ENCODE measurements at places on chromosomes 16 and 17.

DNA sequence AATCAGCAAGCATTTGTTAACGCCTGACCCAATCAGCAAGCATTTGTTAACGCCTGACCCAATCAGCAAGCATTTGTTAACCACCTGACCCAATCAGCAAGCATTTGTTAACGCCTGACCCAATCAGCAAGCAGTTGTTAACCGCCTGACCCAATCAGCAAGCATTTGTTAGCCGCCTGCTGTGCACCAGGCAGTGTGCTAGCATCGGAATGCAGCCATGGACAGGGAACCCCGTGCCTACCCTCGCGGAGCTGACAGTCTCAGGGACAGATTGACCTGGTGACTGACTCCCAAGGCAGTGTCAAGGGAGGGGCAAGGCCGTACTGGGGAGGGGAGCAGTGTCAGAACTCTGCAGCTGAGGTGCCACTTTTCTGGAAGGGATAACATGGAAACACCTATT lies 66.9 kb downstream of the ABR start:
- no peak for DNase-seq

- peak; percentile 55 for DNase-seq
Measured at GRCh38 chr16:69404275-69404805, 18.5 kb upstream of the TERF2 start.

GRCh38 chr17:66386498-66387351 lies 84.3 kb downstream of the PRKCA start:
- no peak for DNase-seq

GRCh38 chr16:496097-496886 lies 31.2 kb upstream of the CAPN15 start:
- DNase-seq, result no peak

GRCh38 chr17:83062011-83062817 lies 17.2 kb upstream of the METRNL start:
- no peak for DNase-seq

DNA sequence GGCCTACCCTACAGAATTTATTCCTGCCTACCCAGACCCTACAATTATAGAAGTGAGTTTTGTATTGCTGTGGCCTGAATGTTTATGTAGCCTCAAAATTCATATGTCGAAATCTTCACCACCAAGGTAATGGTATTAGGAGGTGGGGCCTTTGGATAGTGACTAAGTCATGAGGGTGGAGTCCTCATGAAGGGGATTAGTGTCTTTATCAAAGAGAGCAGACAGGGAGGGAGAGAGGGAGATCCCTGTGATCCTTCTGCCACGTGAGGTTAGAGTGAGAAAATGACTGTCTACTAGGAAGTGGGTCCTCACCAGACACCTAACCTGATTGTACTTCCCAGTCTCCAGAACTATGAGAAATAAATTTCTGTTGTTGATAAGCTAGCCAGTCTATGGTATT lies 981 bp upstream of the DUXB start:
- DNase-seq, result no peak

- no peak for DNase-seq
Measured at GRCh38 chr17:80924111-80924806, 67.4 kb upstream of the CHMP6 start.

DNA sequence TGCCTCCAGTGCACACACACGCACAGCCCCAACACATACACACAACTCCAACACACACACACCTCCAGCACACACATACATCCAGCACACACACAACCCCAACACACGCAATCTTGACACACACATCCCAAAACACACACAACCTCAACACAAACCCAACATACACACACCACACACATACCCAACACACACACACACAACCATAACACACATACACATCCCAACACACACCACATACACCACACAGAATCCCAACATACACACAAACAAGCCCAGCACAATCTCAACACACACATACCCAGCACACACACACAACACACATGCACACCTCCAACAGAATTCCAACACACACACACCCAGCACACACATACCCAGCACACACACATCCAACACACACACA lies 301.1 kb downstream of the ABCC12 start:
- DNase-seq, result no peak

DNA sequence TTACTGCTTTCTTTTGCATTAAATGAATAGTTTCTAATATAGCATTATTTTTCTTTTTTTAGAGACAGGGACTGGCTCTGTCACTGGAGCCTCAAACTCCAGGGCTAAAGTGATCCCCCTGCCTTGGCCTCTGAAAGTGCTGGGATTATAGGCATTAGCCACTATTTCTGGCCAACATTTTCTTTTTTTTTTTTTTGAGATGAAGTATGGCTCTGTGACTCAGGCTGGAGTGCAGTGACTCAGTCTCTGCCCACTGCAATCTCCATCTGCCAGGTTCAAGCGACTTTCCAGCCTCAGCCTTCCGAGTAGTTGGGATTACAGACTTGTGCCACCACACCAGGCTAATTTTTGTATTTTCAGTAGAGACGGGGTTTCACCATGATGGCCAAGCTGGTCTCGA lies 2.0 kb upstream of the DUXB start:
- no peak for DNase-seq

All from fibroblast of skin of abdomen (primary cell).